Vagina (tissue), 2 donors: ENCODE measurements at places on chromosomes 4 and X.

DNA sequence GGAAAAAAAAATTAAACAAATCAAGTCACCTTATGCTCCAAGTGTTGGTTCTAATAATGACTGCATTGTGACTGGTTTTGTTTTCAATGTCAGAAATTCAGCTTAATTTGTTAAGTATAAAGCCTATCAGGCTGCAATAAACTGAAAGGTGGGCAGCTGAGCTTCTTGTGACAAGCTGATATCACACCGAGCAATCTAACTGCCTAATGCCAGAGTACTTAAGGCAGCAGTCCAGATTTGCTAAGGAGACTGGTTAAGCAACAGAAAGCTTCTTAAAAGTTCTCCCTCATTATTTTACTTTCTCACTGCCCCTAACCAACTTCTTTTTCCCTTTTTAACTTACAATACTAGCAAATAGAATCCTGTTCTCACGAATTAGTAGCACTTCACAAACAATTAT is 201.0 kb downstream of the MAB21L2 start:
- no peak for DNase-seq

- no peak for DNase-seq
These were observed 31.8 kb downstream of the USP11 start for GRCh38 chrX:47264483-47265173.

DNA sequence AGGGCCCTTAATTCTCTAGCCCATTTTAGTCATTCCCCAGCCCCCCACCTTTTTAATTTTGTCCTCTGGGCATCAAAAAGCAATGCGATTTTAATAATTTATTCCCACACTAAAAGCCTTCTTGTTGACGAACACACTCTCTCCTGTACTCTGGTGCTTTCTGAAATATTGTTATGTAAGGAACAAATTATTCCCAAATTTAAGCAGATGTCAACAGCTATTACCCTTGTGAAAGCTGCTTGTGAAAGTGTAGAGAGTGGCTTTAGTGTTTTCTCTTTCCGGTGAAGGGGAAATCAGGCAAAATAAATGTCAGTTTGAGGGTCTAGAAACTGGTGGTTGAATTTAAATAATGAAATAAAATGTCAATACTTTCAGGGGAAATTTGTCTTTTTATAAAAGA is 221.2 kb upstream of the CNKSR2 start:
- DNase-seq: no peak

- DNase-seq: no peak
These were observed 25.7 kb upstream of the TRPC3 start for GRCh38 chr4:121977251-121978171.

- no peak for DNase-seq
These were observed 122.8 kb downstream of the ZC4H2 start for GRCh38 chrX:64853424-64853823.

DNA sequence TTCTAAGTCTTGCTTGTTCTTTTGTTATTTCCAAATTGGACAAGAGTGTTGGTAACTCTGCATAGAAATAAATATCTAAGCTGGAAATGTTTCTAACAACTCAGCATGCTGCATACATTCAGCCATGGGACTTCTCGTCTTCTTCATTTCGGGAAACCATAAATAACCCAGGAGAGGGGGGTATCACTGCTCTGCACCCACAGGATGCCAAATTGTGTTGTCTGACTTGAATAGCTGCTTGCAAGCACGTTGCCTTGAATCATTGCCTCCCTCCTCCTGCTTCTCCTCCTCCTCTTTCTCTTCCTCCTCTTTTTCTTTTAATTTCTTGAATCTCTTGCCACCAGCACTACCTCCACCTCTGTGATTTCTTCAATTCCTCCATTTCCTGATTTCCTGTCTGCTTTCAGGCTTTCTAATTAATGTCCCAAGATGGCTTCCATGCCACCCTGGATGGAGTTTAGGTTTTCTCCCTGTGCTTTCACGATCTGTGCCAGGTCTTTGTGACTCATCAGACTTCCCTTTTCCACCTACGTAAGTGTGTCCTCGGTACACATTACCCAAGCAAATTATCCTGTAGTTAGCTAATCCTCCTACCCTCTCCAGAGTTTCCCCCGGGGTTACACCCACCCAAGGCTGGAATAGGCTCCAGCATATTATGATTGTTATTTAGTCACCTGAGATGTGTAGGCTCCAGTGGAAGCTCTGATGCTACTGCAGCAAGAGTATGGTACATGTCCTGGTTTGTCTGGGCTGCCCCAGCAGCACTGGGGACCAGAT is 122.6 kb upstream of the VCX3B start:
- no peak for DNase-seq
